Stimulated activated CD8-positive, alpha-beta memory T cell treated with anti-CD3 and anti-CD28 coated beads, Interleukin-7, amount 100 ng/mL, for 4 hours (primary cell): ENCODE measurements at places on chromosomes 11 and 22.
A peak's percentile ranks its signal among the peaks of the same experiment; 100 is the strongest.

DNA sequence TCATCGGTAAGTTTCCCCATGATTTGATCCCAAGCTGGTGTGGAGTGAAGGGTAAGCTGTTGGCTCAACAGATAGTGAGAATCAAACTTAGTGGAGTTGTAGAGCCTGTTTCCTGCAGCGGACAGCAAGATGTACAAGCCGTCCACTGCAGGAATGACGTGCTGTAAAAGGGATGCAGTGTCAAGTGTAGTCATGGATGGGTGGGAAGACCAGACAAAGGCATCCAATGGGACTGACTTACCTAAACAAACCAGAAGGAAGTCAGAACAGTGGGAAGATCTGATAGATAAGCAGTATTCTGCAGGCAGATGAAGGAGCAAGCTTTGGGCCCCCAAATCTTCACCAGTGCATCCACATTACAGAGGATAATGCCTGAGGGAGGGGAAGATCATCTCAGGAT lies 8.8 kb downstream of the ZBTB16 start:
- no peak for DNase-seq

DNA sequence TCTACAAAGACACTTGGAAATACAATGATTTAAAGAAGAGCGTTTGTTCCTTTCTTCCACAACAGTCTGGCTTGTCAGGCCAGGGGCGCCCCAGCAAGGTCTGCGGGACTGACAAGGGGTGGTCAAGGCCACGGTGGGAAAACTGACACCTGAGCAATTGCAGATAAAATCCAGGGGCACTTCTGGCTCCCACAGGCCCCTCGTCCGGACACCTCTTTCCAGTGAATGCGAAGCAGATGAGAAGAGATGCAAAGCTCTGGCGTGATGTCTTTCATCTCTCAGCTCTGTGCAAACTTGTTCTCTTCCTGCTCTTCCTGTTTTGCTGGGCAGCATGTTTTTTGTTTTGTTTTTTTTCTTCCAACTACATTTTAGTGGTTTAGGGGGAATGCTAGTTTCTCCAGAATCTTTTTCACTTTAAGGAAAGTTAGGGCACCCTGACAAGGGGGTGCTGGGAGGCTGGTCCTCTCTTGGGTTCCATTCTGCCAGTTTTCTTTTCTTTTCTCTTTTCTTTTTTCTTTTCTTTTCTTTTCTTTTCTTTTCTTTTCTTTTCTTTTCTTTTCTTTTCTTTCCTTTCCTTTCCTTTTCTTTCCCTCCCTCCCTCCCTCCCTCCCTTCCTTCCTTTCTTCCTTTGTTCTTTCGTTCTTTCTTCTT lies 11.1 kb upstream of the CBX6 start:
- no peak for DNase-seq

DNA sequence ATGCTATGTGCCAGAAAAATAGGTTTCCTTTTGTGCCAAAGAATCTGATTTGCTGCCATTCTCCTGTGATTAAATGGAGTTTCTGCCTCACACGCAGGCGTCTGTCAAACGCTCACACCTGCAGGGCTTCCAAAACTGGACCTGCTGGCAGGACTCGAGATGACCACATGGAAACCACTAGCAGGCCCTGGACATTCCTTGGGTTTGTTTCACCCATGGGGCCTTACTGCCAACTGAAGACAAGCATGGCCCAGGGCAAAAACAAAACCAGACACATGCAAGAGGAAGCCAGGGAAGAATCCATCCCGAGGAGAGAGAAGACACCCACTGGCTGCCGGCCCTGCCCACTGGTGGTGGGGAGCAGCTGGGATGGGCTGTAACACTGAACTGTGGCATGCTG lies 55.9 kb upstream of the MN1 start:
- no peak for DNase-seq

- DNase-seq, result no peak
These were observed 21.4 kb downstream of the FJX1 start for GRCh38 chr11:35639591-35640179.

GRCh38 chr22:50192436-50193204 lies 6.9 kb downstream of the TRABD start:
- no peak for DNase-seq

DNA sequence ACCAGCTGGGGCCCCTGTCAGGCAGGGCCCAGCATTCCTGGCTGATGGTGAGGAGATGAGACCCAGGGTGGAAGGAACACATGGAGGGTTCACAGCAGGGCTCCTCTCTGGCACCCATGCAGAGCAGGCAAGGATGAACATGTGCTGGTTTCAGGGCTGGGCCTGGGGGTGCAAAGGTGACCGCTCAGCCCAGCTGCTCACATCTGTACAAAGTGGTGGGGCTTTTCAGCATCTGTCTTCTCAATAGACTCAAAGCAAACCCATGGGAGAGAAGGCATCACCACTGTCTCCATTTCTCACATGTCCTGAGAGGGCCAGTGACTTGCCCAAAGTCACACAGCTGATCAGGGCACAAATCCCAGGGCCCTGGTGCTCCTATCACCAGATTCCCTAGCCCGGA lies 27.3 kb upstream of the TCF20 start:
- DNase-seq, result no peak

DNA sequence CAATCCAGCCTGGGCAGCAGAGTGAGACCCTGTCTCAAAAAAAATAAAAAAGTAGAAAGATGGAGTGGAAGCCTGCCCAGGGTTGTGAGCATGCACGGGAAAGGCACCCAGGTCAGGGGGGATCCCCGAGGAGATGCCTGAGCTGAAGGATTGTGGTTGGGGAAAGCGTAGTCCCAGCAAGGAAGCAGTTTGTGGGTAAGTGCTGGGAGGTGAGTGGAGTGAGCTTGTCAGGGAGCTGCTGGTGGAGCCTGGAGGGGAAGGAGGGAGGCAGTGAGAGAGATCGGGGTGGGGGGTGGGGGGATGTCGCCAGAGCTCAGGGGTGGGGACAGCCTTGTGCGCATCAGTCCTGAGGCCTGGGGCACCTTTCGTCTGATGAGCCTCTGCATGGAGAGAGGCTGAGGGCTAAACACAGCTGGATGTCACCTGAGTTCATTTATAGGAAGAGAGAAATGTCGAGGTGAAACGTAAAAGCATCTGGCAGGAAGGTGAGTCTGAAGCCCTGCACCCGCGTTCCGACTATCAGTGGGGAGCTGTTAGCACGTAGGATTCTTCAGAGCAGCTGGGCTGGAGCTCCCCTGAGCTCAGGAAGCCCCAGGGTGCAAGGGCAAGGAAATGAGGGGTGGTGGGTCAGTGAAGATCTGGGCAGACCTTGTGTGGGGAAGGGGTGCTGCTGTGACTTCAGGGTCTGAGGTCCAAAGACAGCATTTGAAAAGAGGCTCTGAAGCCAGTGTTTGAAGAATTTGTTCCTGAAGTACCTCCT lies 10.2 kb downstream of the TMEM121B start:
- no peak for DNase-seq

DNA sequence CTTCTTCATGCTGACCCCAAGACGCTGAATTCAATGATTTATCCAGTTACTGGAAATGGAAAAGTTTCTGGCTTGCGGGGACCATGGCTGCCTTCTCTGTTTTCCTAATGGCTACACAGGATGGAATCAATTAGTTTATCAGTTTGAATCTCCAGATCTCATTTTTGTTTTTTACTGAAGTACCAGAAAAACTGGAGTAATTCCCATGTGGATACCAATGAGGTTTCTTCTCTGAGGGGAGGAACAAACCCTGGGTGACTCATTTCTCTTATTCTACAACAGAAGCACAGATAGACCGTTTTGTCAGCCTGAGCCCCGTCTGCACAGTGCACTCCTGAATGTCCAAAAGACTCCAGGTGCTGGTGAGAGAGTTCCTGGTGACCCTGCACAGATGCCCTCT lies 3.4 kb downstream of the ZNF195 start:
- DNase-seq, result no peak

DNA sequence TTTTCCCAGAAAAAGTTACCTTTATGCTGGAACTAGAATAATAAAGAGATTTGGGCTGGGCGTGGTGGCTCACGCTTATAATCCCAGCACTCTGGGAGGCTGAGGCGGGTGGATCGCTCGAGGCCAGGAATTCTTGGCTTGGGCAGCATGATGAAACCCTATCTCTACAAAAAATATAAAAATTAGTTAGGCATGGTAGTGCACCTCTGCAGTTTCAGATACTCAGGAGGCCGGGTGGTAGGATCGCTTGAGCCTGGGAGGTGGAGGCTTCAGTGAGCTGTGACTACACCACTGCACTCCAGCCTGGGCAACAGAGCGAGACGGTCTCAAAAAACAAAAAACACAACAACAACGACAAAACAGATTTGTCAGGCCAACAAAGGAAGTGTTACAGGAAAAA lies 119.3 kb upstream of the OR9Q1 start:
- DNase-seq, result no peak

- DNase-seq, result no peak
These were observed 296.8 kb downstream of the RAB38 start for GRCh38 chr11:87878373-87878825.

DNA sequence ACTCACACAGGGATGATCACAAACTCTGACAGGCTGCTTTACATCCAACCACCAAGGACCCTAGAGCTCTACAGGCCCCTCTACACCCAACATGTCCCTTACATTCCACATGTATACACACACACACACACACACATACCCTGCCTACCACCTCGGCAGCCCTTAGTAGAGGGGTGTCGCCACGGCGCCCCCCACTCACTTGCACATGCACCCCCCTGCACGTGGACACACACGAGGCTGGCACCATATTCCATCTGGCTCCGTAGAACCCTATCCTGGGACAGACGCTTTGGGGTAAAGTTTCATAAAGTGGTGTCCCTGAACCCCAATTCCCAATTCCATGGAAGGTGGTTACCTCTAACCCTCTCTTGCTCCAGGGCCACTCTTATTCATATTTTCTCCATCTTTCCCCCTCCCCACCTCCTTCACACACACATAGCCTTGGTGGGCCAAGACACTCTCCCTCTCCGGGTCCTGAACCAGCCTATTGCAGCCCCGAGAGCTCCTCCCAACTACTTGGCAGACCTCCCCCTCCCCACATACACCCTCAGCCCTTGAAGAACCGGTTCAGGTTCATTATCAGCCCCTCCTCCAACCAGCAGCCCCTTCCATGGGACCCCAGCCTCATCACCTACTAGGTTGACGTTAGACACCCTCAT lies 809 bp downstream of the PDE2A start:
- DNase-seq, result no peak

DNA sequence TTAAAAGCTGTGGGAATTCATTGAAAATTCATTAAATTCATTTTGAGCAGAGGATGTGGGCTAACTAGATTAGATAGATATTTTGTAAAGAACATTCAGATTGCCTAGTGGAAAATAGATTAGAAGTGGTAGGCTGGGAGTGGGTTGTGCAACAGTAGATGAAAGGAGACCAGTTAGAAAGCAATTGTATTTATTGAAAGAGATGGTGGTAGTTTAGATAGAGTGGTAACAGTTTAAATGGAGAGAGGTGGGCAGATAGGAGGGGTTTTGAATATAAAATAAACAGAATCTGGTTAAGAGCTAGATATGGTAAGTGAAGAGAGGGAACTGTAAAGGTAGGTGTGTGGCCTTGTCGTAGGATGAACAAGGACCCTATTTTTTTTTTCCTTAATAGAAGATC lies 34.5 kb downstream of the METTL15 start:
- no peak for DNase-seq

GRCh38 chr11:113134626-113135025 lies 173.4 kb downstream of the NCAM1 start:
- DNase-seq, result no peak

DNA sequence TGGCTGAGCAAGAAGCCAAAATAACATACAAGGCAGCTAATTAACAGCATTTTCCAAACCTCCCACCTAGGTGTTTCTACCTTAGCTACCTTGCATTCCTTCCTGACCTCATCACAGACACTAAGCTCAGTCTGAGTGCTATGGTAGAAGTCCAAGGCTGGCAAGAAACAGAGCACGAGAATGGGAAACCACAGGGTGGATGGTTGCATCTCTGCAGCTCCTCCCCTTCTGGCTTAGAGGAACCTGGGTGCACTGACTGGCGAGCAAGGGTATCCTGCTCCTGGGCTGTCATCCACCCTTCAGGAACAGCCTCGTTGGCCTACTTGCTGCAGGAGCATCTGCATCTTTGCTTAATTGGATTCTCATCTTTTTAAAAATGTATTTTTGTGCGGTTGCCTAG lies 73.1 kb upstream of the KIRREL3 start:
- no peak for DNase-seq

DNA sequence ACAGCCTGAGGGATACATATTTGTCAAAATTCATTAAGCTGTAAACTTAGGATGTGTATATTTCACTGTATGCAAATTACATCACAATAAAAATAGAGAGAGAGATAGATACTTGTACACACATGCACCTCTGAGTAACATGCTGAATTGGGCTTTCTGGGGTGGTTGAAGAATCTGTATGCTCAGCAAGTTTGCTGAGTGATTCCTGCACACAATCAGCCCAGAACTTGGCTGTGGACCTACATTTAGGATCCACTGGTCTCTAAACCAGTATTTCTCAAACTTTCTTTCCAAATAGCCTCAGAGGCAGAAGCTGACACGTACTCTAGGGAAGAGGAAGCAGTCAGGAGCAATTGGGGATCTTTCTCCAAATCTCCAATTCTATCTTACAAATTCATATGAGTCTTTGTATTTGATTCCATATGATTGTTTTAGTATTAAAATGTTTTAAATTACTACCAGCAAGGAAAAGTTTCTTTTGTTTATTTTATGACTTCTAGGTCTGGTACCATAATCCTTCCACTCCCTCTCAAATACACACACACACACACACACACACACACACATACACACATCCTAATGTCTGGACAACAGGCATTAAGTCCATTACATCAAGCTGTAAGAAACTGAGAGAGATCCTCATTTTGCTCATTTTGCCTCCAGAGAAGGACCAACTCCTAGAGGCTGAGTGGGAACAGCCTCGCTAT lies 20.0 kb downstream of the SYT13 start:
- no peak for DNase-seq

DNA sequence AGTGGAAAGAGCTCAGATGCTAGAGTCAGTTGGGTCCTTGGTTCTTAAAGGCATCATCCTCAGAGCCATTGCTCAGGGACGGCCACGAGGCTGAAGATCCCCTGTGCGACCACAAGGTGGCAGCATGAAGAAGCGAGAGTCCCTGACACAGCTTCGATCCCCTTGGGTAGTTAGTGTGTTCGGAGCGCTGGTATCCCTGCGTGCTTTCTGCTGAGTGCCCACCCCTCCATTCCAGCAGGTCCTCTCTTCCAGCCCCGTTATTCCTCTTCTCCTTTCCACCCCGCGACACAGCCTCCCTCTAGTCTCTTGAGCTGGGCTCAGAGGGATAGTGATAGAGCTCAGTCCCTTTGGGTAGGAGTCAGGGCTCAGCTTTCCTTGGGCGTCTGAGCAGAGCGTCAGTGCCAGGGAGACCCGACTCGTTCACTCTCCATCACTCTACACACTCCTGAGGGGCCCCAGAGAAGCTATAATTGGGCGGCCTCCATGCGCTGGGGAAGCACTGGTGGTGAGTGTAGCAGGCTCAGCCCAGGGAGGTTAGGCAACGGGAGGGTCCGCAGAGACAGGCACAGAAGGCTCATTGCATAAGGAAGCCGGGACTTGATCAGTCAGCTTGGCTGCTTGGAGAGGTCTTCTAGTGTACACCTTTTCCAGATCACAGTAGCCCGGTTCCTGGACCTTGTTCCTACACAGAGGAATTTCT lies at the start of gene OR51D1:
TSS of gene OR51D1 (plus strand) at position 516 of the 700 bp plus-strand sequence. CDS start 2,314 bp downstream, outside the sequence.
- DNase-seq, result peak; percentile 44

DNA sequence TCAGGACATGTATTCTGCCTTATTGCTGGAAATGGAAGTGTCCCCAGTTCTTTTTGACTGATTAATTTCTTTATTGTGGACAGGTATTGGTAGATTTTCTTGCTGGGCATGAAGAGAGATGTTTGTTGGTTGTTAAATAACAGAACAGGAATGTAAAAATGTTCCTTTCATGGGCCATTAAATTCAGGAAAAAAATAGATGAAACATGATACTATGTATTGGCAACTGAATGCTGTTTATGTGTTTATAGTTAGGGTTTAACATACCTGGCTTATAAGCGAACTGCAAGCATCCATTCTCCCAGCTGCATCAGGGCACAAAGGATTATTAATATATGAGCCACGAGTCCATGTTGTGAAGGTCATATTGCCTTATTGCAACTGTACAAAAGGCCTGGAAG lies 368.5 kb downstream of the NELL1 start:
- no peak for DNase-seq
